Naive thymus-derived CD4-positive, alpha-beta T cell (primary cell): ENCODE measurements at places on chromosomes 1 and 21. TPM values are rescaled to one million over a fixed set of nuclear protein-coding genes. Genes with fewer than 3 reads are reported as not detected.

Gene CLDN14
- total RNA-seq = not detected

DNA sequence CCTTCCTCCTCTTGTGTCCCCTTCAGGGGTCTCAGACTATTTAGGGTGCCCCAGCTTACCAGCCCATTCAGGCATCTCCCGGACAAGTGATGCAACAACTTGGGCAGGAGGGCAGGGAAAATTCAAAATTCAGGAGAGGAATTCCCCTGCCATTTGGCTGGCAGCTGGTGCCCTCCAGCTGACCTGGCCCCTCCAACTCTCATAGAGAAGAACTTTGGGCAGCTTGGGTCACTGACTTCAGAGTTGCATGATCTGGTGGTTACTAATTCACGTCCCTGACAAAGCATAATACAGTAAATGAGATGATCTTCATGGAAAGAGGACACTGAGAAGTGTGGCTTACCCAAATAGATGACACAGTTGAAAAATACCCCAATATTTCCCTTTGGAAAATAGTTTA, at the start of gene FCAMR:
TSS of gene FCAMR (minus strand) at position 15 of the 400 bp plus-strand sequence. CDS start 335 bp downstream, outside the sequence.
- DNase-seq = no peak

GRCh38 chr21:45322960-45323461, 35.3 kb upstream of the POFUT2 start:
- DNase-seq = no peak

Gene CA6
- 5.9 TPM for total RNA-seq

Gene SLC6A17
- not detected for total RNA-seq

- DNase-seq = no peak
Measured at GRCh38 chr21:45179568-45180245, 105.3 kb downstream of the ADARB1 start.

Gene TFF2
- not detected in 2 replicates for total RNA-seq

Gene IL19
- not detected for total RNA-seq
